ENCODE measurements at places on chromosomes 3 and 15.

DNA sequence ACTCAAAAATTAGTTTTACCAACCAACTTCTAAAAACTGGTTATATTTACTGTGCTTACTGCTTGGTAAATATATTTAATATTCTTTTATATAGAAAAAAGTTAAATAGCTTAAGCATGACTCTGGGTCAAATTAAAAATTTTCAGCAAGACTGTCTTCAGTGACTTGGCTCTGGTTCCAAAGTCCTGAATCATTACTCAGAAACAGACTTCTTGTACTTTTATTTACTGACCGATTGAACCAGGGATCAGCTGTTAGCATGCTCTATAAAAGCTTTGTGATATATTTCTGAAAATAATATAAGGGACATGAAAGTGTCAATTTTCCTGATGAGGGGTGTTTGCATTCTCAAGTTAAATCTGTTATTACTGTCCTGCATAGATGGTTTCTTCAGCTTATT is 164.3 kb downstream of the MCTP2 start:
- DNase-seq, result no peak

GRCh38 chr15:94042180-94042928 is 189.0 kb upstream of the MCTP2 start:
- no peak for DNase-seq

DNA sequence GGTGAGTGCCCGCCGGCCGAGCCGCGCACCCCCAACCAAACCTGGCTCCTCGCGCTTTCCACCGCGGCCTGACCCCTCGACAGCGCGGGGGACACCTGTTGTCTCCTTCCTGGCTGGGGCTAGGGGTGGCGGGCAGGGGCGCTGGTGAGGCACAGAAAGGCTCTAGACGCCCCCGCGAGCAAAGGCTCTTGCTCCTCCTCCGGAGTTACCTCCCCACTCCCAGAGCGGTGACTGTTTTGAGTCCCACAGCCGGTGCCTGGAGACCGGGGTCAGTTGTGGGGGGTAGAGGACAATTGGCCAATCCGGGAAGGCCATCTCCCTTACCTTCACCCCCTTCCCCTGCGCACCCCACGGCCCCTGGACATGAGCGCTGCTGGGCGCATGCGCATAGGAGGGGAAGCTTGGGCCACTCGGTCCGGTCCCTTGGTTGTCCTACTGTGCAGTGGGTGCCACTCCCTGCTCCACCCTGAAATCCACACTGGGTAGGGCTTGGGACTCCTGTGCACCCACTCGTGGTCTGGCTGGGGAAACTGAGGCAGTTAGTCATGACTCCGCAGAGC is 554 bp downstream of the CHST13 start:
- no peak for DNase-seq

- no peak for DNase-seq
Measured at GRCh38 chr15:39282663-39283208, 298.1 kb upstream of the THBS1 start.

DNA sequence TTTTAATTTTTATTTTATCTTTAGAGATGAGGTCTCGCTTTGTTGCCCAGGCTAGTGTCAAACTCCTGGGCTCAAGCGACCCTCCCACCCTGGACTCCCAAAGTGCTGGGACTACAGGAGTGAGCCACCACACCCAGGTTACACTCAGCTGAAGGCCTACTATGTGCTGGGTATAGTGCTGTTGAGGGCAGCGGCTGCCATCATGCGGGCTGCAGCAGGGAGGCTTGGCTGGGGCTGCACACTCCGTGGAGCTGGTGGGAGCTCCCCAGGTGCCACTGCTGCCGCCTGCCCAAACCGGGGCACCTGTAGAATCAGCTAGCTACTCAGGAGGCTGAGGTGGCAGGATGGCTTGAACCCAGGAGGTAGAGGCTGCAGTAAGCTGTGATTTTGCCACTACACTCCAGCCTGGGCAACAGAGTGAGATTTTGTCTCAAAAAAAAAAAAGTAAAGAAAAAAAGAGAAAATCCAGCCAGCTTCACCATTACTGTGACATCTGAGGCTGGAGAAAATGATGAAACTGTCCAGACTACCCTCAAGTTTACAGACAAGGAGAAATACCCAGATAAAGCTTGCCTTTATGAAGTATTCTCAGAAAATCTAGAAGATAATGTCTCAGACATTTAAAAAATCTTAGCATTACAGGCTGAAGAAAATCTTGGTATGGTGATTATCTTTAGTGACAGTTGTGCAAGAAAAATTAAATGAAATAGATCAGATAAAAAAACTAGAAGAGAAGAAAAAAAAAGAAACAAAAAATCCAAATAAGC is 42.1 kb downstream of the CRABP1 start:
- no peak for DNase-seq

- no peak for DNase-seq
Measured at GRCh38 chr3:99396651-99397275, 241.6 kb upstream of the COL8A1 start.

GRCh38 chr15:38035701-38036100 is 101.3 kb downstream of the TMCO5A start:
- DNase-seq, result no peak

- DNase-seq, result no peak
Measured at GRCh38 chr3:26438325-26438940, 184.1 kb upstream of the LRRC3B start.

GRCh38 chr15:73599934-73600333 is 33.3 kb downstream of the NPTN start:
- DNase-seq, result no peak

DNA sequence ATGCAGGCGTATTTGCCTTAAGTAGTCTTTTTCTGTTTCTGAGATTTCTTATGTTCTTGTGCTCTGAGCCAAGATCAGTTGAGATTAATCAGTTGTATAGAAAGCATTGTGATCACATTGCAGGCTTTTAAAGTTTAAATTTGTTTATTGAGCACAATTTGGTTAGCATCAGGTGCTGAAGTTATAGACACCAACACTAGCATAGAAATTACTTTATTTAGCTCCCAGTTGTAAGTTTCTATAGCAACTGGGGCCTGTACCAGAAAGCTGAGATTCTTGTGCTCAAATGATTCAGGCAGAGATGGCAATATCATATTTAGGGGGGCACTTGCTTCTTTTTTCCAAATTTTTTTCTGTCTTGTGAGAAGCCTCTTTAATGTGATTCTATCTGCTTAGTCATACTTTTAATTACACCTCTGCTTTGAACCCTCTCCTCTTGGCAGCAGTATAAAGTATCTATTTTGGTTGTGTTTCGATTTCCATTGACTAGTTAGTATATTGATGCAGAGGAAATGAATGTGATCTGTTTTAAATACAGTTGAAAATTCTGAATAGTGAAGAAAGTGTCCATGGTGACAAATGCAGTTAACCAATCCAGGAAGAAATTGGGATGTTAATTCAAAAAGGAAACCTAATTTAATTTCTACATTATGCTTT is 241.7 kb upstream of the GBE1 start:
- DNase-seq, result no peak

- no peak for DNase-seq
Measured at GRCh38 chr3:106945435-106945834, 431.8 kb upstream of the CCDC54 start.

DNA sequence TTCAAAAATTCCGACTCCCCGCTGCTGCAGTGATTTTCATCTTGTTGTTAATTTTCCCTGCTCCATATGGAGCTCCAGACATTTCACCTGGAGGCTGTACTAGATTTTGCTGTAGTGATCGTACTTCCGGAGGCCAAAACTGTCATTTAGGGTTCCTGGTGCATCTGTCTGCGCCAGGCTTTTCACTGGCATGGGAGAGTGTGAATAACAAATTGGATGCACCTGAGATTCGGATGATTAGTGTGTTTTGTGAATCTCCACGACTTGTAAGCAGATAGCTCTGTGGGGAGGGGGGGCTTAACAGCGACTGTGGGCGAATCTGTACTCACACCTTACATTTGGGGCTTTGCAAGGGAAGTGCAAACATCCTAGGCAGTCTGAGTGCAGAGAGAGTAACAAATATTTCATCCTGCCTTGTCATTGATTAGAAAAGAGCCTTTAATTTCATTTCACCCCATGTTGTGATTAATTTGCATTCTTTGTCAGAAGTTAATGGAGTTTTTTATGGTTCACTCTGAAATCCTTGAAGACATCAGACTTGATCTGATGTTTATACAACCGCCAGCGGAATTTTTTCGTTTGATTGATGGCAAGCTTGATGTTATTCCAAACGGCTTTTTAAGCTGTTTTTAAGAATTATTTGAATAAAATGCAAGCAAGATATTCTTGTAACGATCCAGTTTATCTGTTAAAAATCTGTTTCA is 92.5 kb upstream of the SKOR1 start:
- no peak for DNase-seq

DNA sequence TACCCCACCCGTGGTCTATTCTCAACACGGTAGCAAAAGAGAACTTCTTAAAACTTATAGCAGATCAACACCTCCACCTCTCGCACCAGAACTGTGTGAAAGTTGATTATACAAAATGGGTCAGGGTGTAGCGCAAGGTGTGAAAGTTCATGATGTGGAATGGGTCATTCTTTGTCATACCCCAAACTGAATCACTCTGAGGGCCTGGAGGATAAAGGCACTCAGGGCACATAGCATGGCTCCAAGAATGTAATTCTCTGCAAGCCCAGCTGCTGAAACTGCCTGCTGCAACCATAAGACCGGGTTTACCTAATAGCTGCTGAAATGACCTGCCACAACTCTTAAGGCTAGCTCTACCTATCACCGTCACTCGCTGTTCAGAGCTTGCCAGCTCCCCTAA is 70.0 kb downstream of the FOXP1 start:
- DNase-seq, result no peak

DNA sequence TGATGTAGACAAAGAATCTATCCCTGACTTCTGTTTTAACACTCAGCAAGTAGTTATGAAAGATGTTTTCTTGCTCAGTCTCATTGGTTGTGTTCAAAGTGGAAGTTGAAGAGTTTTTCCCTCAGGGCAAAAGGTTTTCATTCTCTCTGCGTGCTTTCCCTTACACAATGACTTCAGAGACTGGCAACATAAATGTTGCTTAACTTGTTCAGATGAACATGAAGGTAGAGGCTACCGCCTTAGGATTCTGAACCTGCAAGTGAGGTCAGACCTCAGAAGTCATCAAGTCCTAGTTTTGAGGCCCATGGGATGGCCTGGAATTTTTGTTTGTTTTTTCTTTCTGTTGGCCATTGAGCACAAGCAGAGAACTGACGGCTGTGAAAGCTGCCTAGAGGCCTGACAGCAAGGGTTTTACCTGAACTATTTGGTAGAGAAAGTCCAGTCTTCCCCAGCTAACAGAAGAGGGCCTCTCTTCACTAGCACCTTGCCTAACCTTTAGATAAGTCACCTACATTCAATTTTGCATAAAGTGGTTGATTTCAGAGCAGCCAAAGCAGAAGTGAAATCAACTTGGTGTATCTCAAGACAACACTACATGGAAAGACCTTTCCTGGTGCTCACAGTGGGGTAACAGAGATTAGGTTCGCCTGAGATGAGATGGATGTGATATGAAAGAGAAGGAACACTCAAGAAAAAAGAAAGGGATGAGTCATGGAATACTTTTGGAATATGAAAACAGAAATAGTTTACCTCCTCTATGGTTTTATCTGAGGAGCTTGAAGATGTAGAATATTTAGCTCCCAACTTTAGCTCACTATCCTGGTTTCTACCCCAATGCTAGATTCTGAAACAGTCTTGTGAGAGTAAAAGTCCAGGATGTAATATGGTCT is 53.6 kb upstream of the AP4E1 start:
- no peak for DNase-seq

GRCh38 chr15:73600413-73601335 is 32.5 kb downstream of the NPTN start:
- DNase-seq, result no peak

DNA sequence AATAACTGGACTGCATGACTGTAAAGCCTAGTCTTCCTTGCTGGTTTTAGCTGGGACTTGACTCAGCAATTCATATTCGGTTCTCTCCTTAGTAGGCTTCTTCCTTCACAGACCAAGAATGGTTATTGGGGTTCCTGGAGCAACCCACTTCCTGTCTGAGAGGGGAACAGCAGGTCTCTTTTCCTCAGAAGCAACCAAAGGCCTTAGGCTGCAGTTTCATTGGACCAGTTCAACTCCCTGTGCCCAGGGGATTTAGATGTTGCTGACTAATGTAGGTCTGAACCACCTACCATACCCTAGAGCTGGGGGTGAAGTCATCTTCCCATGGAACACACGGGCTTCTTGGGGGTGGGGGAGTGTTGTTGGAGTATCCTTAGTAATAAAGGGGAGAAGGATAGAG is 84.0 kb upstream of the SKOR1 start:
- DNase-seq, result no peak

DNA sequence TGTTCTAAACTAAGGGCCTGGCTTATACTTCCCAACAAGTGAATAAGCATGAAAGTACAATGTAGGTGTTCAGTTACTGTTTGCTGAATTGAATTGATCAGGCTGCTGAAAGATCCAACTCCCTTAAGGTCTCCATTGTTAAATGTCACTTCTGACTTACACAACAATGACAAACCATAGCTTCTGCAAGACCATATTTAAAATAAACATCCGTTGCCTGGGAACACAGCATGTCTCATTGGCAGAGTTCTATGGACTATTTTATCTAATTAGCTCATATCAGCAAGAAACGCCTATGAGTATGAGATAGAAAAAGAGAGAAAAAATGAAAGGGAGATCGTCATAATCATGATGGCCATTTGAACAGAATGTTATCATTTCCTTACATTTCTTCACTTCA is 605.4 kb downstream of the FGF12 start:
- DNase-seq, result no peak

- no peak for DNase-seq
Measured at GRCh38 chr3:150874666-150875219, 30.5 kb downstream of the MINDY4B start.

GRCh38 chr15:72685925-72686794 is at the start of the genes BBS4 and HIGD2B:
Gene BBS4, plus strand, starts transcription at chr15:72686207. Its CDS starts 21 bp downstream, at chr15:72686228.
Gene HIGD2B, minus strand, starts transcription at chr15:72686182. Its CDS starts 9,808 bp downstream, at chr15:72676374.
- peak; percentile 62 for DNase-seq

GRCh38 chr15:67120839-67121643 is 55.6 kb downstream of the SMAD3 start:
- DNase-seq, result peak; percentile 58

GRCh38 chr15:80970658-80971057 is 19.0 kb downstream of the MESD start:
- no peak for DNase-seq

DNA sequence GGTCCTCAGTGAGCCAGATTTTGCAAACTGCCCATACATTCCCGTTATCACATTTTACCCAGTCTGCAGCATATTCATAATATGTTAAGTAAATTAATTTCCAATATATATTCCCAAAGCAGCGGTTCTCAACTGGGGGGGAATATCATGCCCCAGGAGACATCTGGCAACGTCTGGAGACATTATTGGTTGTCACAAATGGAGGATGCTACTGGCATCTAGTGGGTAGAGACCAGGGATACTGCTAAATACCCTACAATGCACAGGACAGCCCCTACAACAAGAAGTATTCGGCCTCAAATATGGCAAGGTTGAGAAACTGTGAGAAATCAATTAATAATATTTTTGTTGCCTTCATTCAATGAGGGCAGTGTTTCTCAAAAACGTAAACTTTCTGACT is 280.3 kb downstream of the MAGI1 start:
- DNase-seq, result no peak

GRCh38 chr3:121504618-121505017 is 41.2 kb downstream of the POLQ start:
- no peak for DNase-seq

DNA sequence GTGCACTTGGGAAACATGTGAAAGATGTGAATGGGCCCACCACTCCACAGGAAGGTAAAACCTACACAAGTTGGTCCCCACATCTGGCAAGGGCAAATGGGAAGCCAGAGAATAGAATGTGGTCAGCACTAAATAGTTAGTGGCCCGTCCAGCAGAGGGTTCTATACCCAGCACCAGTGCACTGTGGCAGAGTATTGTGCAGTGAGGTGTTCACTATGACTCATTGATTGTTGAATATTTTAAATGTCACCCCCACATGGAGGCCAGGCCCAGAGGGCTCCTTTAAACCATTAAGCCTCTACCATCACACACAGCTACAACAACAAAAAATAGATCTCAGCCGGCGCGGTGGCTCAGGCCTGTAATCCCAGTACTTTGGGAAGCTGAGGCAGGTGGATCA is 11.7 kb downstream of the FRMD5 start:
- DNase-seq, result no peak

Measured in activated naive CD8-positive, alpha-beta T cell treated with anti-CD3 and anti-CD28 coated beads, Interleukin-2, amount 50 U/mL, for 16 hours (primary cell).